ENCODE measurements at places on chromosomes 5 and 9.

- H3K27me3 ChIP-seq, result no peaks in the 10 kb centered on the region
- peaks cover 3% of the 10 kb centered on the region for H3K36me3 ChIP-seq
- no peaks in the 10 kb centered on the region for H3K4me1 ChIP-seq
- no peak overlapping the region for H3K27ac ChIP-seq
- H3K4me3 ChIP-seq, result no peak overlapping the region
- DNase-seq, result no peak
These were observed 110.1 kb downstream of the HACD4 start for GRCh38 chr9:20921362-20921761.

DNA sequence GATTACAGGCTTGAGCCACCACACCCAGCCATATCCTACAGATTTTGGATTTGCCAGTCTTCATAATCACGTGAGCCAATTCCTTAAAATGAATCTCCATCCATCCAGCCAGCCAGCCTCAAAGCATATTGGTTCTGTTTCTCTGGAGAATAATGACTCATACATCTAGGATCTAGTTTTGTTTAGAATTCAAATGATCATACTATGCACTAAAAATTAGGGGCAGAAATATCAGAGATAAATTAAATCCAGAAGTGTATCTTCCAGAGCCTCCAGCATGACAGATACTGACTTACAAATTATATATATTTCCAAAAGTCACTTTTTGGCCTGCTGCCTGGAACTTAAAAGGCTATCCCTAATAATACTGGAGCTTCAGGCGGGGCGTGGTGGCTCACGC is 119.1 kb upstream of the NR5A1 start:
- H3K27me3 ChIP-seq, result no peaks in the 10 kb centered on the region
- H3K27ac ChIP-seq, result peak overlapping the region; percentile 90

- H3K36me3 ChIP-seq, result no peaks in the 10 kb centered on the region
- no peaks in the 10 kb centered on the region for H3K4me1 ChIP-seq
- no peak for DNase-seq
- H3K4me3 ChIP-seq, result no peak overlapping the region
These were observed 62.3 kb upstream of the RIOK2 start for GRCh38 chr5:97245386-97245785.

DNA sequence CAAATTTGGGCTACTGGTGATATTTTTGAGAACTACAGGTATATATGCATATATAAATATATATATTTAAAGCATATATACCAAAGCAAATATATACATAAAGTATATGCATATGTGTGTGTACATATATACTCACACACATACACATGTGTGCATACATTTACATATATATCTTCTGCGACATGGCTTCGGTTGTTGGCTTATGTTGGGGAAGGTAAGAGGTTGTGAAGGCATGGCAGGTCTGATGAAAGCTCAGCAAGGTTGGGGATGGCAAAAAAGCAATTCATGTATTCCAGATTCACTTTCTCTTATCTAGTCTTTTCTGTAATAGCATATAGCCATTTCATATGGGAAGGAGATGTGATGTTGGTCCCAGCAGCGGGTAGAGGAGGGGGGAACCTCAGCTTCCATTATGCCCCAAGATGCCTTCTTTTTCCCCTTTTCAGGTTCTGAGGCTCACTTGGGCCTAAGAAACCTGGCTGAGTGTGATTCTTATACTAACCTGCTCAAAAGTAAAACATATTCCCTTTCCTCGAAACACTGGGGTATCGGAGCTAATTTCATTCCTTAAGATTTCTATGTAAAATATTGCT is 201.7 kb downstream of the MEF2C start:
- no peak overlapping the region for H3K4me3 ChIP-seq

DNA sequence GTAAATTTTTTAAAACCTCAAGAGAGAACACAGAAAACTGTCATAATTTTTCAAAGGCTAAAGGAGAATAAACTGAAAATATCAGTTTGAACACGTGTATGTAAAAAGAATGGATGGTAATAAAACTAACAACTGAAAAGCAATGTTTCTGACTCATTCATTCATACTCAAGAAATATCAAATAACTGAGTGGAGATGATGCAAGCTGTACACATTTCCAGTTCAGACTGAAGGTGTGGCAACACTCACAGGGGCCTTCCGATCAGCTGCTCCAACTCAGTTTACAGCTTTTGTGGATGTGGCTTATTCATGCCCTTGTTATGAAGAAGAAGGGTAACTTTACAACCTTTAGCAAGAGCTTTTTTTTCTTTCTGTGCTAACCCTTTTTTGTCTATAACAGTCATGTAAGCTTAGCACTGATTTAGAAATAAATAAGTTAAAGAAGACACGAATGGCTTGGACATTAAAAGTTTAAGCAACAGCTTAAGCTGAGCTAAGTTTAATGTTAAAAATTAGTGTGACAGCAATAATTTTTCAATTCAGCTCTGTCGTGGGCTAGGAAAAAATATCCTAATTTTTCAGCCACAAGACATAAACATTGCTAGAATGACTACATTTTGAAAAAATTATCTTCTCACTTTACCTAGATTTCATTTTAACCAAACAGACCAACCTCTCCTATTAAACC is 453.5 kb downstream of the RAB3C start:
- DNase-seq, result peak; percentile 37
- H3K27me3 ChIP-seq, result no peaks in the 10 kb centered on the region
- H3K4me3 ChIP-seq, result no peak overlapping the region
- H3K4me1 ChIP-seq, result peaks cover 7% of the 10 kb centered on the region

- peaks cover 9% of the 10 kb centered on the region for H3K4me1 ChIP-seq
- H3K36me3 ChIP-seq, result no peaks in the 10 kb centered on the region
- no peak for DNase-seq
- no peak overlapping the region for H3K27ac ChIP-seq
- no peak overlapping the region for H3K4me3 ChIP-seq
- no peaks in the 10 kb centered on the region for H3K27me3 ChIP-seq
These were observed 62.9 kb downstream of the GADD45G start for GRCh38 chr9:89667726-89668125.

GRCh38 chr5:92144824-92145223 is 761.7 kb upstream of the ARRDC3 start:
- no peak overlapping the region for H3K27ac ChIP-seq
- no peaks in the 10 kb centered on the region for H3K4me1 ChIP-seq
- H3K27me3 ChIP-seq, result no peaks in the 10 kb centered on the region
- no peak for DNase-seq

- no peaks in the 10 kb centered on the region for H3K4me1 ChIP-seq
- no peak overlapping the region for H3K4me3 ChIP-seq
- no peak for DNase-seq
- H3K27me3 ChIP-seq, result no peaks in the 10 kb centered on the region
These were observed 54.7 kb downstream of the GLDC start for GRCh38 chr9:6590772-6591384.

GRCh38 chr9:87766697-87767096 is 40.8 kb downstream of the CTSL start:
- no peaks in the 10 kb centered on the region for H3K4me1 ChIP-seq
- H3K36me3 ChIP-seq, result no peaks in the 10 kb centered on the region
- DNase-seq, result no peak
- H3K27me3 ChIP-seq, result no peaks in the 10 kb centered on the region

- no peaks in the 10 kb centered on the region for H3K36me3 ChIP-seq
- no peaks in the 10 kb centered on the region for H3K4me1 ChIP-seq
- no peak for DNase-seq
These were observed 127.9 kb downstream of the PALM2AKAP2 start for GRCh38 chr9:109907810-109908458.

GRCh38 chr5:125375143-125375542 is 628.7 kb upstream of the ZNF608 start:
- no peak overlapping the region for H3K27ac ChIP-seq
- no peaks in the 10 kb centered on the region for H3K4me1 ChIP-seq
- peaks cover 2% of the 10 kb centered on the region for H3K27me3 ChIP-seq
- no peak overlapping the region for H3K4me3 ChIP-seq
- DNase-seq, result no peak
- H3K36me3 ChIP-seq, result no peaks in the 10 kb centered on the region

DNA sequence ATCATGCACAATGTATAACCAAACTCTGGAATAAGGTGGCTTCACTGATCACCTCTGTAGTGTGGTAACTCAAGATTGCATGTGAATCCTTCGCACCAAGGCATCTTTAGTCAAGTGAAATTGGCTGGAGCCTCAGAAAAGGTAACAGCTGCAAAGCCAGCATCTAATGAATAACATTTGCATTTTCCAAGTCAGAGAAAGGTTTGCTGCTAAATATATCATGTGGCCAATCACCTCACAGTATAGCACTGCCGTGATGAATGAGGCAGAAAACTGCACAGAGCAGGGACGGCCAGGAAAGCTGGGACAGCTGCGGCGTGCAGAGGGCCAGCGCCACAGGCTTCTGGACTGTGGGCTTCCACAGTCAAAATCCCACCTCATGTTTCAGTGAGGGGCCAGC is 18.5 kb downstream of the MRPS27 start:
- no peak overlapping the region for H3K4me3 ChIP-seq
- no peaks in the 10 kb centered on the region for H3K27me3 ChIP-seq
- H3K36me3 ChIP-seq, result peaks cover 3% of the 10 kb centered on the region
